ENCODE measurements at places on chromosomes 16 and 17.

DNA sequence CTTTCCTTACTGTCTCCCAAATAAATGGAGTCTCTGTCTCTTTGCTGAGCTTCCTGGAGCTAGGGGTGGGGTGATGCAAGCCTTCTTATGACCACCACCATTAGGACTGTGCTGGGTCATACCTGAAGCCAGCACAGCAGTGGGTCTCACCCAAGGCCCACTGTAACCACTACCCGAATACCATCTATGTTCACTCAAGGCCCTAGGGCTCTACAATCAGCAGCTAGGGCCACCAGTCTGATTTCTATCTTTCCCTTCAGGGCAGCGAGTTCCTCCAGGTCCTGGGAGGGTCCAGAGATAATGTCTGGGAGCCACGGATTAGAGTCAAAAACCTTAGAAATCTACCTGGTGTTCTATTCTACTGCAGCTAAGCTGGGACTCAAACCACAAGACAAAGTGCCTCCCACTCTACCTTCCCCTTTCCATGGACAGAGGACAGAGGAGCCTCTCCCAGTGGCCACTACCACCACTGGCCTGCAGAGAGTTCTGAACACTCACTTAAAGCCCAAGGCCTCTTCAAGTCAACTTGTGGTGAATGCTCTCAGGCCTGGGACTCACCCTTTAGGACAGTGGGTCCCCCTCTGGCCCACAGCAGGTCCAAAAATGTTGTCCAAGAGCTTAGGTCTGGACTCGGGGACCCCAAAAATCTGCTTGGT lies 10.9 kb upstream of the TMEM219 start:
- DNase-seq: no peak

- DNase-seq: no peak
Measured at GRCh38 chr16:67529582-67530012, 968 bp downstream of the RIPOR1 start.

DNA sequence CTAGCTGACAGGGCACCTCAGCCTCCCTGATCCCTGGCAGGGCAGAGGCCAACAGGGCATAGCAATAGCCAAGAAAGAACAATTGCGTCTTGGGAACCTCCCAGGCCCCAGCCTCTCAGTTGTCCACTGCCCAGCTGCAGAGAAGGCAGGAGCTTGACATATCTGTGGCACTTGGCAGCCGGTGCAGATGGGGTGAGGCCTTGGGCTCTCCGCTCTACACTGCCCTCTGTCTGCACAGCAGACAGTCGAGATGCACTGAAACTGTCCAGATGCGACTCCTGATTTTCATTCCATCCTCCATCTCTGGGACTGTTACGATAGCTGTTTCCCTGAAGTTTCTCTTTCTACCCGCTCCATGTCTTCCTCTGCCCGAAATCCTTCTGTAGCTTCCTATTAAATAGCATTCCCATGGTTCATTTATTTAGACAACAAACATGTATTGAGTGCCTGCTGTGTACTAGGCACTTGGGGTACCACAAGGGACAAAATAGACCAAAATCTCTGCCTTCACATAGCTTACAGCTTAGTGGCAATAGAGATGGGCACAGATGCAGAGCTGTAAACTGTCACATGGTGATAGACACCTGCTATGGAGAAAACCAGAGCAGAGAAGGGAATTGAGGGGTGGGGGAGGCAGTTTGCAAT lies 3.3 kb downstream of the POLR3E start:
- DNase-seq: peak; percentile 58

DNA sequence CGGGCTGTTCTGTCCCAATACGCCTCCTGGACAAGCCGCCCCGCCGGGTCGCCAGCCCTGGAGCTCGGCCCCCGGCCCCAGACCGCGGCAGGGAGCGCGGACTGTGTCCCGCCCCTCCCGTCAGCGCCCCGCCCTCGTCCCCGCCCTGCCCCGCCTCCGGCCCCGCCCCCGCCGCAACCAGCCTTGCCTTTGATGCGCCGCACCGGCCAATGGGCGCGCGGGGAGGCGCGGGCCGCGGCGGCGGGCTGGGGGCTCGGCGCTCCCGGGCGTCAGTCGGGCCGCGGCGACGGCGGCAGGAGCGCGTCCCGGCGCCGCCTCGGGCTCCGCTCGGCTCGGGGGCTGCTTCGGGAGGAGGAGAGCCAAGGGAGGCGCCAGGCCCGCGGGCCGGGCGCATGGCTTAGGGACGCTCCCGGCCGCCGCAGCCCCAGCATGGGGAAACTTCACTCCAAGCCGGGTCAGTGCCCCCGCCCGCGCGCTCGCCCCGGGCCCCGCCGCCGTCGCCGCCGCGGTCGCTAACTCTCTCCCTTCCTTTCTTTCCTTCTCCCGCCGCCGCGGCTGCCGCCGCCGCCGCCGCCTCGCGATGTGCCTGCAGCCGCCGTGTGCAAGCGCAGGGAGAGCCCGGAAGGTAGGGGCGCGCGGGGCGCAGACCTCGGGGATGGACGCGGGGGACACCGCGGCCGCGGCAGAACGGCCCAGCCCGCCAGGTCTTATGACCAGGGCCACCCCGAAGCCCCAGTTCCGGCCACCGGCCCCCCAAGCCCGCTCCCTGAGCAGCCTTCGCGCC lies at the start of gene NKD1:
Gene NKD1 (plus strand): TSS at position 272 of the 784 bp plus-strand sequence. CDS start 158 bp downstream, at position 430.
- DNase-seq: peak; percentile 56

- DNase-seq: no peak
Measured at GRCh38 chr16:75486014-75486675, 9.1 kb downstream of the CHST6 start.

- DNase-seq: peak; percentile 85
Measured at GRCh38 chr16:68658341-68658973, 13.3 kb downstream of the CDH3 start.

- DNase-seq: peak; percentile 100
Measured at GRCh38 chr17:7572588-7573323, 6.7 kb upstream of the CD68 start.

DNA sequence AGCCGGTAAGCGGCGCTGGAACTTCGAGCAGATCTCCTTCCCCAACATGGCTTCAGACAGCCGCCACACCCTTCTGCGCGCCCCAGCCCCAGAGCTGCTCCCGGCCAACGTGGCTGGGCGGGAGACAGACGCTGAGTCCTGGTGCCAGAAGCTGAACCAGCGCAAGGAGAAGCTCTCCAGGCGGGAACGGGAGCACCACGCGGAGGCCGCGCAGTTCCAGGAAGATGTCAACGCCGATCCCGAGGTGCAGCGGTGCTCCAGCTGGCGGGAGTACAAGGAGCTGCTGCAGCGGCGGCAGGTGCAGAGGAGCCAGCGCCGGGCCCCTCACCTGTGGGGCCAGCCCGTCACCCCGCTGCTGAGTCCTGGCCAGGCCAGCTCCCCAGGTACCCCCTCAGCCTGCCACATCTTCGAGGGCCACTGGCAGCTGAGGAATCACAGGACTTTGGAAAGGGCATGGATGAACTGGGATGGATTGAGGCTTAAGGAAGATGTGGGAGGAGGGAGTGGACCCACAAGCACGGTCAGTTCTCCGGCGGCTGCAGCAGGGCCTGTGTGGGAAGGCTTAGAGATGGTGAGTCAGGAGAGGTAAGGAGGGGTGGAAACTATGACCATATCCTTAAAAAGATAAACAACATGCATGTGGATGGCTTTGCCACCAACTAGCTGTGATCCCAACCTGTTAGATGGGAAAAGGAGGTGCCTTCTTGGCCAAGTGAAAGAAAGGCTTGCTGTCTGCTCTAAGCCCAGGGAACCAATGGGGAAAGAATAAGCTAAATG lies 3.4 kb upstream of the LLGL2 start:
- no peak for DNase-seq

- peak; percentile 72 for DNase-seq
Measured at GRCh38 chr17:81253358-81254131, 14.4 kb downstream of the NDUFAF8 start.

- DNase-seq: peak; percentile 93
Measured at GRCh38 chr17:8225813-8226535, 15.6 kb upstream of the AURKB start.

- DNase-seq: no peak
Measured at GRCh38 chr17:30586818-30587595, 109.8 kb downstream of the GOSR1 start.

DNA sequence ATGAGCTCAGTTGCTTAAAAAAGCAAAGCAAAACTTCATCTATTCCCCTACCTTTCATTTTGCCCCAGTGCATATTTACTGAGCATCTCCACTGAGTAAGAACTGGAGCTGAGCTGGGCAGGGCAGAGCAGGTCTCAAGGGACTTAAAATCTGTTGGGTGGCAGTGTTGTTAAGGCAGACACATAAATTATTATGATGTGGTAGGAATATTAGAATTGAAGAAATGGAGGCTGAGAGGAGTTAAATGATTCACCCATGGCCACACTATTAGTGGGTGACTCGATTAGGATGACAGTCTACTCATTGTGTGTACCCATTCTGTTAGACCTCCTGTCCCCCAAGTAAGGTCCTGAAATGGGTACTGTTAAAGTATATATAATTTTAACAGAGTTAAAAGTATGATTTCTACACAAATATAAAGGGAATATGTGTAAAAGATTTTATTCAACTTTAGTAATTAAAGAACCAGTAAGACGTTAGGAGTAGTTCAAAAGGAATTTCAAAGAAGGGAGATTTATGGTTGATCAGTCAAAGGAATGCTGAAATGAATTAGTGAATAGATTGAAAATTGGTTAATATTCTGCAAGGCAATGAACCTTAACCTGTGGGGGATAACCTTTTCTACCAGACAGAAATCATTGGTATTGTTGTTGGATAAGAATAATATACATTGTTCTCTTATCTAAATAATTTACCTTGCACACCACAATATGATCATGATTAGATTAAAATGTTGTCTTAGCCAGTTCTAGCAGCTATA lies 17.5 kb downstream of the ITGB3 start:
- DNase-seq: no peak

DNA sequence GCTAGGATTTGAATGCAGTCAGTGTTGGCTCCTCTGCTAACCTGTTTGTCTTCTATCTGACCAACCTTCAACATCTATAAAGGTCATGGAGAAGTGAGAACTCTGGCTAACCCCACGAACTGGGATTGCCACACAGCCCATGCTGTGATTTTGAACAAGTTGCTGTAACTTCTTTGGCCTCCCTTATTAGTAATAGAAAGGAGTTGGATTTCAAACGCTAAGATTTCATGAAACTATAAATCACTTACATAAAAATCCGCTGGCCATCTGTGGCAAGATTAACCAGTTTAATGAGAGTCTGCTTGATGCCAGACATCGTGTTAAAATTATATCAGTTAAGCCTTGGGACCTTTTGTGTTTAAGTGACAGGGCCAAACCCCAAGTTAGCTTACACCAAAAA lies 53.4 kb downstream of the HSD17B2 start:
- DNase-seq: no peak

GRCh38 chr17:41492351-41492750 lies 2.6 kb upstream of the KRT36 start:
- no peak for DNase-seq

GRCh38 chr17:19260958-19261357 lies 23.8 kb downstream of the EPN2 start:
- DNase-seq: no peak

GRCh38 chr17:76948726-76949342 lies 80.6 kb downstream of the MGAT5B start:
- DNase-seq: no peak

- DNase-seq: peak; percentile 72
Measured at GRCh38 chr16:56894331-56894917, 29.4 kb downstream of the SLC12A3 start.
